HT1080 (cell line): ENCODE measurements at places on chromosomes 12 and 14.
A peak's percentile ranks its signal among the peaks of the same experiment; 100 is the strongest.

GRCh38 chr14:62443796-62444195, 601.5 kb downstream of the KCNH5 start:
- peak; percentile 91 for DNase-seq

DNA sequence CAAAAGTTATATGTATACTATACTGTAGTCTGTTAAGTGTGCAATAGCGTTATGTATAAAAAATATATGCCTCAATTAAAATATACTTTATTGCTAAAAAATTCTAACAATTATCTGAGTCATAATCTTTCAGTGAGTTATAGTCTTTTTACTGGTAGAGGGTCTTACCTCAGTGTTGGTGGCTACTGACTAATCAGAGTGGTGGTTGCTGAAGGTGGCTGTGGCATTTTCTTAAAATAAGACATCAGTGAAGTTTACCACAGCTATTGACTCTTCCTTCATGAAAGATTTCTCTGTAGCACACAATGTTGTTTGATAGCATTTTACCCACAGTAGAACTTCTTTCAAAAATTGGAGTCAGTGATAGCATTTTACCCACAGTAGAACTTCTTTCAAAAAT, 23.4 kb downstream of the POLR3B start:
- no peak for DNase-seq

GRCh38 chr14:76551116-76551515, 175.2 kb downstream of the ESRRB start:
- DNase-seq, result no peak

DNA sequence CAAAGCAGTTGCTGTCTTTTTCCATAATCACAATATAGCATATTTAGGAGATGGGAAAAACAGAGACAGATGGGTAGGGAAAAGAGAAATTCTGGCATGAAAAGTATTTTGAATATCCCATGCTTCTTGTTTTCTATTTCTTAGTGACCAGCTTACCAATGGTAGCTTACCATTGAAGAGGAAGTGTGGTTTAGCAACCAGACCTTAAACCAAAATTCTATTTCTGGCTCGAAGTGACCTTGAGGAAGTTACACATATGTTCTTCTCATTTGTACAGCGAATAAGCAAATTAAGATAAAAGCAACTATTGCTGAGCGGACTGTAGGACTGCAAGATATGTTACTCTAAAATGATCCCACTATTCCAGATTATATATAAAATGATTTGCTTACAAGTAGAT, 82.9 kb downstream of the FGD4 start:
- no peak for DNase-seq

DNA sequence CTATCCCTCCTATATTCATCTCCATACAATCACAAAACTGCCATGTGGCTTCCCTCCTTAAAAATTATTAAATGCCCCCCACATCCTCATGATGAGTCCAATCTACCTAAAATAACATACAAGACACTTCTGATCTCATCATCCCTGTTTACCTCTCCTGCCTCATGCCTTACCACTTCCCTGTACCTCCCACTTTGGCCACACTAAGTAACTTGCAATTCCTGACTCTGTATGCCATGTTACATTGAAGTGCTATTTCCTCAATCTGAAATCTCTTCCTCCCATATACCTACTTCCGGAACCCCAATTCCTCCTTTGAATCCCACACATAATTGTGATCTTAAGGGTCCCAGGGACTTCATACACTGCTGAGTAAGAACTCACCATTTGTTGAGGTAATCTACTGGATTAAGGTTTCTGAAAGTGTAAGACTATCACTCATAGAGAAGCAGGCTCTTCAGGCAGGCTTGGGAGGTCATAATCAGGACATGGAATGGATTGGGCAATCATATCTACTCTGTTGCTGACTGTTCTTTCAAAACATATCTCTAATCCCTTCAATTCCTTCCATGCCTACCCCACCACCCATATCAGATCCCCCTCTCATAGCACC, 117.6 kb upstream of the PLEKHG7 start:
- no peak for DNase-seq

- peak; percentile 62 for DNase-seq
Observed at GRCh38 chr12:90816353-90817089, 138.5 kb downstream of the CCER1 start.

DNA sequence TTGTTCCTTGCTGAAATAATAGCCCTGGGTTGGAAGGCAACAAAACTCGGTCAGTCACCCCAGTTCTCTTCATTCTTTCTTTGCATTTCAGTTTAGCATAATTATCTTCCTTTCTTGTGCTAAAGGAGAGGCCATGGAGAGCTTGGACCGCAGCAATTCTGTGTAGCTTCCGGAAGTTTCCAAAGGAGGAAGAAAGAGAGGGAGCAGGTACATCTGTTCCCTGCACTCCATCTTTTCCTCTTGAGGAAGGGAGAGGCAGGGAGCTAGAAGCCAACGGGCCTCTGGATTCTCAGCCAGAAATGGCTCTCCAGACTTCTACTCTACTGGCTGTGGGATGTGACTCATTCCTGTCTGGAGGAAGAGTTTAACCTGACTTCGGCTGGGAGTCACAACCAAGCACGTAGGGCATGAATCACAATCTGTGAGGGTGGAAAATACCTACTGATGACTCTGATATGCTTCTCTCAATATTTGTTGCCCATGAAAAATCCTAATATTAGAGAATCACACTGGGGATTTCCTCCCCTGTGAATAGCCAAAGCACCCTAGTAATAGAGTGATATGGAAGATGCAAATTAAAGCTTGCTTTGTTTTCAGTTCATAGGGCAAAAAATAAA, 17.0 kb downstream of the ANO6 start:
- DNase-seq, result peak; percentile 97

- no peak for DNase-seq
Observed at GRCh38 chr12:67280572-67280971, 11.4 kb downstream of the CAND1 start.

- no peak for DNase-seq
Observed at GRCh38 chr14:50844391-50844790, 13.4 kb upstream of the NIN start.

DNA sequence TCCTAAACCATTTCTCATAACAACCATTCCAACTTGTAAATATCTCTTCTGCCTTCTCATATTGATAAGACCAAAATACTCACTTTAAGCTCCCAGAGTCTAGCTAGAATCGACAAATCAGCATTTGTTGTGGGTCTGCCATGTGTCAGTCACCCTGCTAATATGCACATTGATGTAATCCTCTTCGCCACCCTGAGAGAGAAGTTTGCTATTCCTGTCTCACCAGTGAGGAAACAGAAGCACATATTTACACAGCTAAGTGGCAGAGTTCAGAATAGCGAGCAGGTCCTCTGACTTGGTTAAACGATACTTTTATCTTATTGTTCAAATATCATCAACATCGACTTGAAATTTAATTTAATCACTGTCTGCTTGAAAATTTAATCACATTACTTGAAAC, 142.1 kb downstream of the ANO4 start:
- DNase-seq, result no peak

GRCh38 chr12:49200919-49201594, 12.2 kb upstream of the TUBA1A start:
- peak; percentile 83 for DNase-seq

DNA sequence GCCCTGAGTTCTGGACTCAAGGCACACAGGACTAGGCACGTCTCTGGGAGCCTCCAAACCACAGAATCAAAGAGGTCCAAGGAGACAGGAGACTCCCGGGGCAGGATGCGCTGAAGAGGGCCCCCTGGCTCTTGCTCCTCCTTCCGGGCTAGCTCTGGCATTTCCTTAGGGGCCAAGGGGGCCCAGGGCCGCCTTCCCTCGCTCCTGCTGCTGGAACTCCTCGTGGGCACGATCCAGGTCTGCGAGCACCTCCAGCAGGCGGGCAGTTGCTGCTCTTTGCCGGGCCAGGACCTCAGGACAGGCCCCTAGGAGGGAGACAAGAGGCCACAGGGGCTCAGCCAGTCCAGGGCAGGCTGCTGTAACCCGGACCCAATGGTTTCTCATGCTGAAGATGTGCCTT, 35.8 kb downstream of the RASAL1 start:
- DNase-seq, result no peak

DNA sequence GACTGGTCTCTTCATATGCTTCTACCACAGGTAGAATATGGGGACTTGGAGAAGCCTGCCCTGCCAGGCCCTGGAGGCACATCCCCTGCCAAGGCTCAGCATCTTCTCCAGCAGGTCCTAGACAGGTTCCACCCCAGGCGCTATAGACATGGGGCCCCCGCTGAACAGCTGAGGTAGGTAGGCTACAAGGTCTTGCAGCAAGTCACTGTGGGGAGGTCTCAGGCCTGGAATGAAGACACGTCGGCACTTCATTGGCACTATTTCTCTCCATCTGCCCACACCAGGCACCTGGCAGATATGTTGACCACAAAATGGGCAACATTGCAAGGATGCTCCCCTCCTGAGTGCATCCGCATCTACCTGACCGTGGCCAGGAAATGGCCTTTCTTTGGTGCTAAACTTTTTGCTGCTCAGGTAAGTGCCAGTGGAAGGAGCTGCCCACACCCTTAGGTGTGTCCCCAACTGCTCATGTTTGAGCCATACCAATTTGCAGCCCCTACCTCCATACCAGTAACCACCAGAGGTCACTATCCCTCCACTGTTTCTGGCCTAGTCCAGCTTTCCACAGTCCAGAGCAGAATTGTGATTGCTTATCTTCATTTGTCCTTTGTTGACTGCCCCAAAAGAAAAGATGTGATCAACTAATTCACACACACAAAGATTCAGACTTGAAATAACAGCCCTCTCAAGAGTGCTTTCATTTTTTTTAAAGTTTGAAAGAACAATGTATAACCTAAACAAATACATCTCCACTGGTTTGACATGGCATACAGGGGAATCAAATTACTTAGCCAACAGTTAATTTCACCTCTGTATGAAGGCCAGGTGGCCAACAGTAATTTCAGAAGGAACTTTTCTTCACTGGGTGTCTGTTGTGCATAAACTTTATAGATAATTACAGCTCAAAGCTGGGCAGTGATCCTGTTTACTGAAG, 16.1 kb downstream of the PIGH start:
- peak; percentile 53 for DNase-seq

DNA sequence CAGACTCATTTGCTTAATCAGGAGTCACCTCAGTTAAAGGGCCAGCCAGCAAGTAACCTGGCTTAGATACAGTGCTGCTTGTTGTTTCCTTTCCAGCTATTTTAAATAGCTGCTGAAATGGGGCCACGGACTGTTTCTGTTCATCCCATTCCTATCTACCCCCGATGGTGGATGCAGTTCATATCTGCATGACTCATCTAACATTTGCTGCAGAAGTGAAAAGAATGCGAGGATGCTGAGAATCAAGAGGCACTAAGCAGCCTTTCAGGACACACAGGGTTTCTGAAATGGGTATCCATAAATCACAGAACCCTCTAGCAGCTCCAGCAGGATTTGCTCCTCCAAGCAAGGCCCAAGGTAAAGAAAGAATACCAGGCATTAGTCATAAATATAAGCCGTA, 60.2 kb upstream of the RTRAF start:
- DNase-seq, result peak; percentile 25

GRCh38 chr14:49173765-49174373, 412.3 kb downstream of the RPS29 start:
- peak; percentile 60 for DNase-seq

DNA sequence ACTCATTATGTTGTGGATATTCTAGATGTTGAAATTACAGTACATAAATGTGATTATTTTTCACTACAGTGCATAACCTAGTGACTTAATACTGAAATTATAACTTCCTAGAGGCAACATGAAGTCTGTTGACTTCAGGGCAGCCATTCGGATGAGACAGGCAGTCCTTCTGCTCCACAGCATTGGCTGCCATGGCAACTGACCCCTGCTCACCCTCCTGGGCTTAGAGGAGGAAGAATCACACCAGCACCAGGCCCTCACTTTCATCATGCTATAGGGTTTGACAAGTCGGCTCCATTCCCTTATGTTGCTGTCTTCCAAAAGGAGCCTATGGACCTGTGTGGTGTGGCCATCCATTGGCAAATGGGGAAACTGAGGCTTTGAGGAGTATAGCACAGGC, 233.5 kb upstream of the TMEM132C start:
- no peak for DNase-seq

GRCh38 chr14:58640959-58641358, 3.2 kb downstream of the DACT1 start:
- DNase-seq, result peak; percentile 17

DNA sequence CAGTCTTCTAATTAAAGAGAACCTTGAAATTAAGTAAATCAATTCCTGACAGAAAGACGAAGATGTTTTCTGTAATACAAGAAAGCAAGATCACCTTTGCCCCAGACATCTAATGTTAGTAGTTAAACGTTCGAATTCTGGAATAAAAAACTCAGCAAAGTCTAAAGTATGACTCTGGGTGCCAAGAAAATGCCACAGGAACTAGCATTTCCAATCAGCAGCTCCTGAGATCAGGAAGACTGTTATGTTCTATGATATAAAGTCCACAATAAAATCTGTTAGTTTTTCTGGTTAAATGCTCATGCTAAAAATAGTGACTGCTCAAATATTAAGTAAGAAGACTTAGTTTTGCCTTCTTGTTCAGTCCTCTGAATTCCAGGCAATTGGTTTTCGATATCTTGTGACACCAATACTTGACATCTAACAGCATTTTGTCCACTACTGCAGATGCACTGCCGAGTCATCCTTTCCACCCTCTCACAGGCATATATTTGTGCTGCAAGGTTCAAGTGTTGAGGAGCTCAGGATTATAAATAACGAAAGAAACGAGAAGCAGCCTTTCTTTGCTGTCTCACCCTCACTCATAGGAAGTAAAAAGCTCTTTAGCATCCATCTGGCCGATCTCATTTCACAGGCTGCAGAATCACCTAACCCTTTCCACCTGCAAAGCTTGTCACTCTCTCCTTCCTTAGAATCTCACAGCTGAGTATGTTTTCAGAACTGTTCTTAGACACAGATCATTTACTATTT, 32.0 kb downstream of the SSH1 start:
- peak; percentile 64 for DNase-seq

- DNase-seq, result peak; percentile 84
Observed at GRCh38 chr14:85333313-85333712, 196.6 kb upstream of the FLRT2 start.

- peak; percentile 8 for DNase-seq
Observed at GRCh38 chr14:97306760-97307246, 509.6 kb downstream of the VRK1 start.

- DNase-seq, result no peak
Observed at GRCh38 chr12:5242440-5242839, 189.5 kb upstream of the NTF3 start.

DNA sequence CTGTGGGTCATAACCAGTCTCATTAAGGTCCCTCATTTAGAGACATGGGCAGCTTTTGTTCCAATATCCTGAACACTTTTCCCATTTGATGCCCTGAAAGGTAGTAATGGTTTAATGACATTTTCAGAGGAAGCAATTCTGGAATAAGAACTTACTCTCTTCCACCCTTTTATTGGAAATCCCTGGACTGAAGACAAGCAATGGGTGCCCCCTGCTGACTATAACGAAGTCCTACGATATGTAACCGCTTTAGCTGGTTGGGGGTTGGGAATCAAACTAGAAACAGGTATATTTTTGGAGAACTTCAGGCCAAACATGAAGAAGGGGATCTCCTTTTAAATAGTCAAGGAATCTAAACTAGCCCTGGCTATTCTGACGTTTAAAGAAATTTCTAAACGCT, 20.5 kb downstream of the SARNP start:
- peak; percentile 18 for DNase-seq

GRCh38 chr12:92943482-92944250, 14.6 kb upstream of the EEA1 start:
- no peak for DNase-seq
